ENCODE measurements at places on chromosomes 11 and 22.

DNA sequence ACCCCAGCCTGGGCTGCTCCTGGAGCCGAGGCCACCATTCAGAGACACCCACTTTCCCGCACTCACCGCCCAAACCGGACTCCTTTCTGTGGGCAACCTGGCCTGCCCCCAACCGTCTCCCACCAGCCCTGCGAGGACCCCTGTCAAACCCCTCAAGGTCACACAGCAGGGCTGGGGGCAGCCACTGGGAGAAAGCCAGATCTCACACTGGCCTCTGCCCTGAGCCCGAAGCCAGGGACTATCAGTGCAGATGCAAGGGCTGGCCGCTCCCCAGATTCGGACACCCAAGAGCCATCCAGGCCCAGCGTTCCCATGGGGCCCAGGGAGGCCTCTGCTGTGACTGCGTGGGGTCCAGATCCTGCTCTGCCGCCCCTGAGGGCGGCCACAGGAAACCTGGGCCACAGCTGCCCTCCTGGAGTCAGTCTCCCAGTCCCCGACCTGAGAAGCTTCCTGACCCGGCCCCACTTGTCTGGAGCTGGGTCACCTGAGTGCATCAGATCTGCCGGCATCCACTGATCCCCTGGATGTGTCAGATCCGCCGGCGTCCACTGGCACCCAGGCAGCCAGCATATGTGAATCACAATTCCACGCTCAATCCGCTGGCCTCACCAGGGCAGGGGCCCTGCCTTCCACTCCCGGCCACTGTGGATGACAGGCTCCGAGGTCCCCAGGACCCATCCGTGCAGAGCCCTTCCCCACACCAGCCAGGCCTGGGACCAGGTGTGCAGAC is 139.7 kb downstream of the BRD1 start:
- no peak for DNase-seq

DNA sequence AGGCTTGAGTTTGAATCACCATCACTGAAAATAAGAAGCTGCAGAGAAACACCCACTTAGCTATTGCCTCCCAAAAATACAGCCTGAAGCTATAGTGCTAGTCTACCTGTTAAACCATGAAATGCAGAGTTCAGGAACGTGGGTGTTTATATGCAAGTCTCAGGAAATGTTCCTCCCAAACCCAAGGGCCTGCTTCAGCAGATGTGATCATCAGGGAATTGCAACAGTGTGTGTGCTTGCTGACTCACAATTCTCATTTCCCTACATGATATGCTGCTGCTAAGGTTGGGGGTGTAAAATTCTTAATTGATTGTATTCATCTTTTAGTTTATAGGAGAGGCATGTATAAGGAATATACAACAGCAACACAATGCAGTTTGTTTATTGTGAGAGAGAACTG is 49.6 kb downstream of the NUP98 start:
- no peak for DNase-seq

DNA sequence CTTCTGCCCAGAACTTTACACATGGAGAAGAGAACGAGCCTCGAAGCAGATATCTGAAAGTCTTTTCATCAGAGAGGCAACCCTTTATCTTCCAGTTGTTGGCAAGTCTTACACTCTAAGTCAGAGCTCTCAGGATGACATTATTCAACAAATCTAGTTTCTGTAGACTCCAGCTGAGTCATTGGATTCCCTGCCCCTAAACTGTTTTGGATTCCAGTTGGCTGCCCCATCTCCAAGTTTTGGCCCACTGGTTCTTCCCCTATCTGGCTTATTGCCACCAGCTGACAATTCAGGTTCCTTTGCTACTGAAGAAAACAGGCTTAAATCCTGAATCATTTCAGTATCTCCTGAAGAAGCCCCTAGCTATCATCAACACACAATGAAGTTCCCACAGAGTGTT is 14.2 kb downstream of the SAAL1 start:
- DNase-seq: no peak

GRCh38 chr11:57657194-57658022 is at the start of gene CLP1:
TSS of gene CLP1 (plus strand) at chr11:57657762. CDS start at chr11:57659477, 1,715 bp downstream.
- DNase-seq: peak; percentile 100

DNA sequence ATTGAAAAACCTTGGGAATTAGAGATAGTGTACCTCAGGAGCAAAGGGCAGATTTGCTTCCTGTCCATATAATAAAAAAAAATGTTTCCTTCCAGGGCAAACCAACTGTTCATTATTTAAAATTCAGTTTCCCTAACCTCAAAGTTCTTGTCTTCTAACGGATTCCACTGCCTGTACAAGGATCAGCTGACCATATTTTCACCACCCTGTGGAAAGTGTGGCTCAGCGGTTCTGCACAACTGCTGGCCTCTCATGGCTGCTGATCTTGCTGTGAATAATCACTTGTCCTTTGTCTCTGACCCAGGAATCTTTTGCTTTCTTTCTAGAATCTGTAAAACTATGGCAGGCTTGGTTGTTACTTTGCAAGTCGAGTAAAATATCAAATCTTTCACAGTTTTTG is 1732.5 kb upstream of the RAG2 start:
- DNase-seq: no peak

DNA sequence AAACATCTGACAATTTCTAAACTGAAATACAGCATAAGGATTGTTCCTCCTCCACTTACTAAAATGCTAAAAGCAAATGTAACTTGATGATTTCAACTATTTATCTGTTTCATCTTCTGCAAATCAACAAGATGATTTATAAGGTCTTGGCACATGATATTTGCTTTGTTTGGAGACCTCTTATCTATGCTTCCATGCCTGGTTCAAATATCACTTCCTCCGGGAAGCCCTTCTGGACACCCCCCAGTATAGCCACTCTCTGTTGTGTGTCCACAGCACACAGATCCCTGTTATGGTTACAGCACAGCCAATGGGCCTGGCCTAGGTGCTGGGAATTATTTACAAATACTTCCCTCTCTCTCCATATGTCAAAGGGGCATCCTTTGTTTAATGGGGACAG is 114.8 kb downstream of the C11orf58 start:
- no peak for DNase-seq

GRCh38 chr11:47571895-47572294 is 6.5 kb downstream of the PTPMT1 start:
- no peak for DNase-seq

Data from Peyer's patch (tissue), 4 donors.